NCI-H1436 treated with DMSO at 0.1 percent for 48 hours (cell line): ENCODE measurements at places on chromosomes 11 and 22.

- DNase-seq = no peak
Measured at GRCh38 chr22:45227645-45228400, 12.9 kb downstream of the KIAA0930 start.

GRCh38 chr11:122069707-122070360, 46.2 kb downstream of the BLID start:
- DNase-seq = no peak

GRCh38 chr22:44623771-44624510, 78.1 kb upstream of the PRR5 start:
- DNase-seq = no peak

DNA sequence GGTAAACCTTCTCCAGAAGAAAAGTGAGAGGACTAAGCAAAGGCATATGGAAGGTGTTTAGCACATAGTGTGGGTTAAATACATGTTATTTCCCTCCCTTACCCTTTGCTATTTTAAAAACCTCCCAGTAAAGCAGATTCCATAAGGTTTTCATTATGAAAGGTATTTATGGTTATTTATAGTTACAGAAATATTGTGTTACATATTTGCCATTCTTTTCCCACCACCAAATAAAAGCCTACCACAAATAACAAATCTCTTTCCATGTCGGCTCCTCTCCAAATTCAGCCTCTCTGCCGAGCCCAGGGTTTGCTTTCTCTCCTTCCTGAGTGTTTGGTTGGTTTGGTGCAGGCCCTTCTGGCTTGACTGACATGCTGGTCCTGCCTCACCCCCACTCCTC, 64.4 kb downstream of the INSC start:
- DNase-seq = no peak

- DNase-seq = no peak
Measured at GRCh38 chr11:26584818-26585217, 12.8 kb upstream of the MUC15 start.

GRCh38 chr22:46119729-46120419, 30.5 kb upstream of the PPARA start:
- DNase-seq = no peak

DNA sequence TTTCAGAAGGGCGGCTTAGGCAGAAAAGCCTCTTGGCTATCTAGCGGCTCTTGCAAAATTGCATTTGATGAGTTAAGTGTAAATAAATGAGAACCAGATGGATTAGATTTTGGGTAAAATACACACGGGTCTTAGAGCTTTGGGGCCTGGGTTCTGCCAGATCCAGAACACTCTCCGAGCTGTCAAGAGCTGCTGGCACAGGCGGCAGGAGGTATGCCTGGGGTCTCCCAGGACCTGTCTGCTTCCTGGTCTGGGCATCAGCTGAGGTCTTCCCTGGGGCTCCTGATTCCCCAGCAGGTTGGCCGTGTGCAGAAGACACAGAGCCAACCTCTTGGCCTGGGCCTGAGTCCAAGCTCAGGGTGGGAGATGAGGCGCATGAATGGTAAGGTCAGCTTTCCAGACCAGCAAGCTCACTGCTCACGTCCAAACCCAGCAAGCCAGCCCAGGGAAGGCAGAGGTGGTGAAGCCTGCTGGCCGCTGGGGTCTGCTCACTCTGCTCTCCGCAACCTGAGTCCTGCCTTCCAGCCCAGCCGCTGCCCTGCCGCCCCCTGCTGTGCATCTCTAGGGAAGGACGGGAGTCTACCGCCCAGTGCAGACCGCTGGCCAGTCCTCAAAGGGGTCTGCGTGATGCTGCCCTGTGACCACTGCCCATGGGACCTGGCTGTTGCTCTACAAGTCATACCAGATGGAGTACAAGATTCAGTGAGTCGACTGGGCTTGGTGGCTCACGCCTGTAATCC, 44.9 kb downstream of the SCUBE1 start:
- DNase-seq = no peak

DNA sequence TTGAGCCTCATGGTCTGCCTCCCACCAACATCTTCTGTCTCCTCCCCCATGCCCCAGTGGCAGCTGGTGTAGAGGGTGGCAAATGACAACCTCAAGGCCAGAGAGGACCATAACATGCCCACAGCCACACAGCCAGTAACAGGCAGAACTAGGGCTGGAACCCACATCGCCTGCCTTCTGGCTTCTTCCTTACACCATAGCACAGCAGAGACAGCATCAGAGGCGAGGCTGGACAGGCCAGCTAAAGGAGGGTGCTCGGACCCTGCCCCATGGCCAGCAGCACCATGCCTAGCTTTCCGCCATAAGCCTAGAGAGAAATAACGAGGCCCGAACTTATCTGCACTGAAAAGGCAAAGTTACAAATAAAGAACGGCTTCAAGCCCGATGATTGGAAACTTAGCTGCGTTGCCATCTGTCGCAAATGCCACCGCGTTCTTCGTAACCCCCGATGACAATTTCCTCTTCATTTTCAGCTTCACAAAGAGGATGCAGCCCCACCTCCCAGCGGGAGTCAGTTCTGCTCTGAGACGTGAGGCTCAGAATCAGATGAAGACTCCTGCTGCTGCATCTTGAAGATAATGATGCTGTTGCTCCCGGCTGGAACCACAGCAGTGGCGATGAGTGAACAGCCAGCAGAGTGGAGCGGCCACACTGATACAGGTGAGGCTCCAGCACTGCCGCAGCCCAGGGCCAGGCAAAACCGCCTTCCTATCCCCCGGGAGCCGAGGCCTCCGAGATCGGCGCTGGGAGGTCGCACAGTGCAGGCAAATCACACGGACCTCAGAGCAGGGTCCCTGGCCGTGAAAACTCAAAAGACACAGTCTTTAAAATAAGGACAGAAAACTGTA, 73.8 kb upstream of the RTL6 start:
- no peak for DNase-seq

DNA sequence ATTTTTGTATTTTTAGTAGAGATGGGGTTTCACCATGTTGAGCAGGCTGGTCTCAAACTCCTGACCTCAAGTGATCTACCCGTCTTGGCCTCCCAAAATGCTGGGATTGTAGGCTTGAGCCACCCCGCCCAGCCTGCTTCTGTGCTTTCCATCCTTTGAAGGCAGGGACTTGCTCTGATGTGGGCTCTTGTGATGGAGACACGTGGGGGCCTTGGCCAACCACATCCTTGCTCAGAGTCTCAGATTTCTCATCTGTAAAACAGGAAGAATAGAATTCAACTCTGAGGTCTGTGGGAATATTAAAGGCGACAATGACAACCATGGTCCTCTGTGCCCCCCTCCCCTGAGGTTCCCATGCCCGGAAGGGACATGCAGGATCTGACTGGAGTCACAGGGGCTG, 3.8 kb upstream of the GGA1 start:
- DNase-seq = no peak

GRCh38 chr22:40276996-40277823, 69.1 kb upstream of the ADSL start:
- no peak for DNase-seq

- DNase-seq = no peak
Measured at GRCh38 chr22:32534252-32535235, 59.9 kb downstream of the FBXO7 start.

DNA sequence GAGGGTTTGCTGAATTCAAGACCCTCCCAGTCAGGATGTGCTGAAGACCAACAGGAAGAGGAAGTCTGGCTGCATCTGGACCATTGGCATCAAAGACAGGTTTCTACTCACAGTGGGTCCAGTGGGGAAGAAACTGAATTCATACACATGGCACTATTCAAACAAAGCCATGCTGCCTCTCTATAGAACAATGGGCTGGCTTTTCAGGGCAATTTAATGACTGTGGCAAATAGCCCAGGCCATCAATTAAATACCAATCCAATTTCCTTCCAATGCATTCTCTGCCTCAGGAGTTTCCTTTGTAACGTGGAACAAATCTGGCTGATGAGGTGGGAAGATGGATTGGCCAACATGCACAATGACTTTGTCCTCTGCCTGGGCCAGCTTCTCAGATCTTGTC, 98.6 kb downstream of the SEZ6L start:
- no peak for DNase-seq

DNA sequence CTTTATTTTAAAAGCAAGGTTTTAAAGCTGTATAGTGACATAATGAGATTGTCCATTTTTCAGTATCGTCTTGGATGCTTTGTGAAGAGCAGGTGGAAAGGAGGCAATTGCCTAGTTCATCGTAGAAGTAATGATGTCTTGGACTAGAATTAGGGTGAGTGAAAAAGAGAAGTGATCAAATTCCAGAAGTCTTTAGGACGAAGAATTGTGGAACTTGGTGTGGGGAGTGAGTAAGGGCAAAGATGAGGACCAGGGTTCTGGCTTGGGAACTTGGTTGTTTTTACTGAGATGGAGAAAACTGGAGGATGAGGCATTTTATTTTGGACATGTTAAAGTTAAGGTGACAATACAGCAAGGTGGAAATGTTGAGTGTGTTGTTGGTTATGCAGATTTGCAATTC, 1.2 kb downstream of the ILK start:
- DNase-seq = no peak

GRCh38 chr11:134815404-134815803, 403.4 kb upstream of the B3GAT1 start:
- DNase-seq = no peak

DNA sequence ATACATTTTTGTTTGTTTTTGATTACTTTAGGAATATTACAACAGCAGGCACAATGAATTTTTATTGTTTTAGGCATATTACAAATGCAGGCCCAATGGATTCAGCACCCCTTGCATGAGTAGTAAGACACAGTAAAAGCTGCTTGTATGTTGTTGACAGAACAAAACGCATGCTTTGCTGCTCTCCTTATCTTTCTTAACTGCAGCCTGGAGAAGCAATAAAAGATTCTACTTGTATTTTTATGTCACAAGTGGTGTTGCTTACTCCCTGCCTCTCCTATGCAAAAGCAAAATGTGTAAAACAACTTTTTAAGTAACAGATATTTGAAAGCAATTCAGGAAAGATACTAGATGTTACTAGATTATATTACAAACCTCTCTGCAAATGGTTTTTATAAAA, 73.9 kb downstream of the TRPC6 start:
- DNase-seq = no peak

GRCh38 chr22:31062566-31063230, 18.4 kb upstream of the SMTN start:
- DNase-seq = no peak

DNA sequence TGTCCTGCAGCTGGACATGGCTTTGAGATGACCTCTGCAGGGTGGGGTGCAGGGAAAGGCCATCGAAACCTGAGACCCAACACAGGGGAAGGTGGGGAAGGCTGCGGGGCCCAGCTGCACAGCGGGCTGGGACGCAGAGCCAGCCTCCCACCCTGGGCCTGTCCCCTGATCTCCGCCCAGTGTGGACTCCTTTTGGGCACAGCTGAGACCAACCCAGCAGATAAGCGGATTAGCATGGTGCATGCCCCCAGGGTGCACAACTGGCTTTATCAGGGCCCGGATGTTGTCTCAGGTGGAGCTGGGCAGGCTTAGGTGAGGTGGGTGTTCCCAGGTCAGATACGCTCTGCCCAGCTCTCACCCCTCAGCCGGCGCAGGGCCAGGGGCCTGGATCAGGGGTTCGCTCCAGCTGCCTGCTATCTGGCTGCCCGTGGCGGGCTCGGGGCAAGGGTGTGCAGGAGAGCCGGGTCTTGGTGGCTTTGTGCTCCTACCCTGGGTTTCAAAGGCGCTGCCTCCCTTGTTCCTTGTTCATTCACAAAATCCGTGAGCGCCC, 28.1 kb upstream of the MUC5AC start:
- no peak for DNase-seq

DNA sequence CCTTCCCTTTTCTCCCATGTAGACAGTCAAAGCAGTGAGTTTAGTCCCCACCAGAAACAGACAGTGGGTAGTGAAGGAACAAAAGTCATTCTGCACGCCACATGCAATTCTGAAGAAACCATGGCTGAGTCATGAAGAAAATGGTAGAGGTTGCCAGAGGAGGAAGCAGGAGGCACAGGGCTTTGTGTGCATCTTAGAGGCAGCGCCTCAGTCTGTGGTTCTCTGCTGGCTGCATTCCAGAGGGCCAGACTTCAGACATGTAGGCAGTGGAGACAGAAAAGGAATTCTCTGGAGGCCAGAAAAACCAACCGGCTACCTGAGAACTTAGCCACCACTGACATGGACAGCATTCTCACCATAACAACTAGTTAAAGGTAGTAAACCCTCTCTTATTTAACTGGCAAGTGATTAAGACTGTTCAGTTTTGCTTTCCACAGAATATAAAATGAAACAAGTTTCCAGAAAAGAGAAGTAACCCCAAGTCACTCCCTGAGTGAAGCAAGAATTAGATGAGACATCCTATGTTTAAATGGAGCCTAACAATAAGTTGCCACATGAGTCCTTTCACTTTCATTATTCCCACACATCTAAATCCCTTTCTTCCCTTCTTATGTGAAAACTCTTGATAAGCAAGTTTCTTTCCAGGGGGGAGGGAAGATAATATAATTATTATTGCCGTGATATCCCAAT, 556.1 kb downstream of the SOX6 start:
- no peak for DNase-seq

DNA sequence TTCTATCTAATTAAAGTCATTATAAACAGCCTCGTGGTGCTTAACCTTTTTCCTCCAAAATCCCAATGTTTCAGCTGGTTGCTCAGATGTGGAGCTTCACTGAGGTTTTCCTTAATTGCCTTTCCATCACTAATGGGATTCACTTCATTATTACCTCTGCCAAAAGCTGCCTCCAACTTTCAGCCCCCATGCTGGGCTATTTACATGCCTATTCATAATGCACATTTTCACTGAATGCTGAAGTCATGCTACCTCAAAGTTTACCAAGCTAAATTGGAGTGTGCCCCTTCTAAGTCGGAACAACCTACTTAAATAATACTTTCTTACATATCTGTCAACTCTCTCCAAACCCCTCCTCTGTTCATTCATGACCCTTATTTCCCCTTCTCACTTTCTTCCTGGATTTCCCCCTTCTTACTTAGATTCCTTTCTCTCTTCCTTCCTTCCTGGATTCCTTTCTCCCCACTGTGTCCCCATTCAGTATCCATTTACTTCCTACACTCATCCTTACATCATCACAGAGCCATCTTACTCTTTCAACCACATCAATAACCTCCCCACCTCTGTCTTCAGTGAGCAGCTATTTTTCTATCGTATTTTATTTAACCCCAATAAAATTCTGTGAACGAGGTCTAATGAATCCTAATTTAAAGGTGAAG, 887.3 kb upstream of the TENM4 start:
- no peak for DNase-seq

GRCh38 chr22:37808294-37808657, 542 bp downstream of the GCAT start:
- DNase-seq = no peak

- no peak for DNase-seq
Measured at GRCh38 chr11:117302228-117302627, 11.1 kb downstream of the BACE1-AS start.

DNA sequence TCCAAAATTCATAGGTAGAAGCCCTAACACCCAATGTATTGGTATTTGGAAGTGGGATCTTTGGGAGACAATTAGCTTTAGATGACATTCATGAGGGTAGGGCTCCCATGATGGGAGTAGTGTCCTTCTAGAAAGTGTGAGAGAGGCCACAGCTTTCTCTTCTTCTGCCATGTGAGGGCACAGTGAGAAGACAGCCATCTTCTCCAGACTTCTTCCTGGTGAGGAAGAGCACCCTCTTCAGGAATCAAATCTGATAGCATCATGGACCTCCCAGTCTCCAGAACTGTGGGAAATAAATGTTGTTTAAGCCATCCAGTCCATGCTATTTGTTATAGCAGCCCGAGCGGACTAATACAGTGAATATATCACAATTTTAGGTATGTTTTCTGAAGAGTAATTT, 96.9 kb downstream of the CNTN5 start:
- no peak for DNase-seq

GRCh38 chr11:2579315-2580060, 120.3 kb downstream of the KCNQ1OT1 start:
- DNase-seq = no peak

- DNase-seq = no peak
Measured at GRCh38 chr11:94656968-94657367, 89.8 kb downstream of the PIWIL4 start.
